Astrocyte (in vitro differentiated cells and primary cell): ENCODE measurements at places on chromosomes 7 and 10. TPM values are rescaled to one million over a fixed set of nuclear protein-coding genes. Genes with fewer than 3 reads are reported as not detected.

DNA sequence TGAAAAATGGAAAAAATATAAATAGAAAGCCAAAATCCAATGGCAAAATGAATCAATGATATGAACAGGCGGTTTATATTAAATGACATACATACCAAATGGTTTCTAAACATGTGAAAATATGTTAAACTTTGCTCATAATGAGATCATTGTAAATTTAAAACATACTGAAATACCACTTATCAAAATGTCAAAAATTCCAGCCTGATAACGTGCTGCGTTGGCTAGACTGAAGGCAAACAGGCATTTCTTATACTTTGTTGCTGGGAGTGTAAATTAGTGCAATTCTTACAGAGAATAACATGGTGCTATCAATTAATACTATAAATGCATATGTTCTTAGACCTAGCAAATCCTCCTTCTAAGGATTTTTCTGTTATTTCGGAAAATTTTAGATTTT, 225.8 kb upstream of the FAM3C start:
- DNase-seq, result no peak

- DNase-seq, result peak; percentile 25
These were observed 75.4 kb downstream of the FGFR2 start for GRCh38 chr10:121522831-121523230.

- peak; percentile 36 for DNase-seq
These were observed 9.9 kb upstream of the ARHGAP22 start for GRCh38 chr10:48614481-48615390.

XRCC2 gene
- 1.2 and 1.6 TPM in 2 replicates for total RNA-seq
